HL-60 (cell line): ENCODE measurements at places on chromosomes 7 and 10.
A peak's percentile ranks its signal among the peaks of the same experiment; 100 is the strongest.

- DNase-seq: no peak
These were observed 13.2 kb downstream of the BAIAP2L1 start for GRCh38 chr7:98387544-98388226.

- DNase-seq: no peak
These were observed 508.7 kb upstream of the SEMA3D start for GRCh38 chr7:85695533-85695932.

- no peak for DNase-seq
These were observed 91.5 kb upstream of the MXI1 start for GRCh38 chr10:110115784-110116520.

GRCh38 chr7:131328377-131329175, 900 bp downstream of the MKLN1 start:
- DNase-seq: no peak

- no peak for DNase-seq
These were observed 68.9 kb downstream of the SLC29A4 start for GRCh38 chr7:5351507-5352265.

DNA sequence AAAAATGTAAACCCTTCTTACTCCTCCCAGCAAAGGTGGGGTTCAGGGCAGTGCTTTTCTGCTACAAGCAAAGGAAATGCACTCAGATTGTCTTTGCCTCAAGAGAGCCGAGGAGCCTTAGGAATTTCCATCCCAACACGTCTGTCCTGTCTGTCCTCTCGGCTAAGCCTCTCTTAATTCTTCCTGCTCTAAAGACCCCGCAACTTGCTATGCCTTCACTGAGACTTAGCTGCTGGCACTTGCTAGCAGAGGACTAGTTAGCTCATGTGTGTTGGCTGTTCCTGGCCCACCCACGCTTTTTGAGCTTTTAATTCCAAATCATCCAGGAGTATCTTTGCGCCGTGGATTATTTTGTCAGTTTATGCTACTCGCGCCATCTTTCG, 481 bp upstream of the NPM3 start:
- DNase-seq: no peak

DNA sequence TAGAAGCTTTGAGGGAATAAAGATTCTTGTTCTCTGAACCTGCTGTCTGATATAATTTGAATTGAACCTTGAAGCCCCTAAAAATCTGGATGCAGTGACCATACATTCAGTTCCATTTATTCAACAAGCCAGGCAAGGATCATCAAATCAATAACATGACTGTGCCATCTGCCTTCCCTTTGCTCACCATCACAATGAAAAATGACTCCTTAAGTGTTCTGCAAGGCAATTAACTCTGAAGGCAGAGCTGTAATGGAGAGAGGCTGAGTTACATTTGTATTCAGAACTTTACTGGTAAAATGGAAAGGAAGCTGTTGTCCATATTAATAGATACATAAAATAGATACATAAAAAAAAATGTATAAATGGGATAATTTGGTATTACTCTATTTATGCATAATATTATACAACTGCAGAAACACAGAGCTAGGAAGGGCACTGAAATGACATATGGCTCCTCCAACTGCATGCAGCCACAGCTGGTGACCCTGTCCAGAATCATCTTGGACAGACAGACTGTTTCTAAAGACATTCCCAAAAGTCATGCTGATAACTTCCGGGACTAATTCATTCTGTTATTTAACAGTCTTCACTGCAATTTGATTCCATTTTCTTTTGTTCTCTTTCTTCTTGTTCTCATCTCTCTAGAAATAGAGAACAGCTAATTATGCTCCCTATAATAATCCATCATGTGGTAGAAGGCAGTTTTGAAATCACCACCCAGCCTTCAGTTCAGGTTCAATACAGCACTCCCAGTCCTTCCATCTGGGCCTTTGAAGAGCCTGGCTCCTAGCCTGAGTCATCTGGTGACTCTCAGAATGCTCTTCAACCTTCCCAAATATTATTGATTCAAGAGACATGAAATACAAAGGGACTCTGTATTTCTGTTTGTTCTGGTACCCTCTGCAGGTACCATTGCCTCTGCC, 412.6 kb downstream of the GFRA1 start:
- no peak for DNase-seq

- no peak for DNase-seq
These were observed 202.0 kb downstream of the ARL4A start for GRCh38 chr7:12889391-12889790.

DNA sequence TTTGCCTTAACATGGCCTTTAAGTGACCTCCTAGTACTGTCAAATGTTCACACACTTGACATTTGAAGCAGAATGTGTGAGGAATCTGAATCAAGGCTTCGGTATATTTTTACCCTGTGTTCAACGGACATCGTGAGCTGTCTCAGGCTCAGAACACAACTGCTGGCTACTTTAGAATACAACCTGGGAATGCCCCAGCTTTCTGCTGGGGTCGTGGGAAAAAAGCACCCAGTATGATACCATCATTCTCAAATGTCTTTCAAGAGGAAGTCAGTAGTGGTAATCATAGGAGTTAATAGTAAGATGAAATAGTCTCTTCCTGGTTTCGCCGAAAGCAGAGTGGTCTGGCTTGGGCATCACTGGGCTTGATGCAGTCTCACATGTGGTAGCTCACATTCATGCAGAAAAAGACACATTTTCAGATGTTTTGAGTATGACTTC, 67.2 kb downstream of the CREB5 start:
- DNase-seq: no peak

DNA sequence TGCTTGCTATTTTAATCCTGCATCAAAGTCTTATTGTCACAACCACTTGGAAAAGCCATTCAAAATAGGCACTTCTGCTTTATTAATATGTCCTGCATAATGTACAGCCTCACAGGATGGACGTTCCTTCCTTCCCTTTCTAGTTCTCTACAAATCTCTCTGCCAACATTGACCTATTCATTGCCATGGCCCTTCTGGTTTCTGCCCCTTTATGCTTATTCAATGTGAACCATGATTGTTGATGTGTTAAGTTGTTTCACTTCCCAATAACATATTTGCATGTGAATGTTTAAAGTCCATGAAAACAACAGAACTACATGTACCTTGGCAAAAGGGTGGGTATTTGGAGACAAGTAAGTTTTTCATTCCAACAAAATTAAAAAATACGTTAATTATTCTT, 45.7 kb downstream of the COL28A1 start:
- DNase-seq: no peak

DNA sequence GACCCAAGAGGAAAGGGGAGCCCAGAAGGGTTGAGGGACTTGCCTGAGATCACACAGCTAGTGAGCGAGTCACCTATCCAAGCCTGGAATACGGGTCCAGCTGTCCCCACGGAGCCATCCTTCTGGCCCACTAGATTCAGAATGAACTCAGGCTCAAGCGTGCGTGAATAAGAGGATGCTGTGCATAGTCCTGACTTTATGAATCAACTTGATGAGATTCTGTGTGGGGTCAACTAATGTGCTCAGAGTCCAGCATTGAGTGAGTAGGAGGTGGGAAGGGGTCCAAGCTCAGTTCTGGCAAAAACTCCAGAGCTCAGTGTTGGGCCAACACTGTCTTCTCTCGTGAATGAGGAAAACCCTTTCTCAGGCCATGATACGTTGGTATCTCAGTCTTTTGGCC, 41.4 kb downstream of the CAMK1D start:
- DNase-seq: no peak

DNA sequence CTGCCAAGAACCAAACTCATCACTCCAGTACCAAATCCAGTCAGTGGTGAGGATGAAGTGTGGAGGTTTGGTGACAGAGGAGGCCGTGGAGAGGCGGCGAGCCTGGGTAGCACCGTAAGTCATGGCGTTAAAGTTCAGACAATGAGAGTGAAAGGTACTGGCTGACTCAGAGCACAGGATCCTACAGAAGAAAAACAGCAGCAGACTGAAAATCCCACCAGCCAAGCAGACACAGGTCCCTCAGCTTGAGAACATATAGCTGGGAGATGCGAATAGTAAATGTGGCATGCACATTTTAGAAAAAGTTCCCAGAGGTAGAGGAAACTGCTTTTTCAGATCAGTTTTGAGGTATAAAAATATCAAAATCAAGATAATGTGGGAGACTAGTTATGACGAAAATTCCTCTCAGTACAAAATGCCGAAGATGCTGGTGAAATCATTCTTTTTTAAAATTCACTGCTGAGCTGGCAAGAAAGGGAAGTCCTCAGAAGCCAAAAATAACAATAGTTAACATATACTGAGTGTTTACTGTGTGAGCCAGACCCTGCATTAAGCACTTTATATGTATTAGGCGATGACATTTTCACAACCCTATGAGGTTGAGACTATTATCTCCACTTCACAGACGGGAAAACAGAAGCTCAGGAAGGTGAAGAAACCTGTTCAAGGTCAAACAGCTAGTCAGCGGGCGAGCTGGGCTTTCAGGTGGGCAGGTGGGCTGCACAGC, 20.9 kb downstream of the PARP12 start:
- DNase-seq: no peak

DNA sequence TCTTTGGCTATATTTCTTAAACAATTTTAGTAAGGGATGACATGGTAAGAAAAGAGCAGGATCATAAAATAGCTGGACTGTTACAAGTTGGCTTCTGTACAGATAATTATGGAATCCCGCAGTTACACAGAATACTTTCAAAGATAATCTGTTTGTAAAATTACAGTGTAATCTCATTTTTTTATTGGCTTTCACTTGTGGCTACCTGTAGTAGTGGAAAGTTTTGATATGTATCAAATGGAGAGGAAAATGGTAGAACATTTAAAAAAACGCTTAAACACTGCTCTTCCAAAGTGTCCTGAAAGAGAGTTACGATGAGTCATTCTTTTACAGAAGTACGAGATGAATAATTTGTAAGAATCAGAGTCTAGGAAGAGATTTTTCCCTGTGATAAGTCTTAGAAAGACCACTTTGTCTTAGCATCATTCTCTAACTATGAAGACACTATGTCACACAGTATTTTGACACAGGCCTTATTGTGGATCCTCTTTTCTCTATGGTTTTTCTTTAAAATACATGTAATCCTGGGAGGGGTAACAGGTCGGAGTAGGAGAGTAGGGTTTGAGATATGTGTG, 215.0 kb upstream of the DKK1 start:
- no peak for DNase-seq

GRCh38 chr7:24408798-24409430, 124.9 kb downstream of the NPY start:
- DNase-seq: no peak

- no peak for DNase-seq
These were observed 271.3 kb upstream of the CNTNAP2 start for GRCh38 chr7:145845345-145845744.

- DNase-seq: no peak
These were observed 330.1 kb upstream of the LRGUK start for GRCh38 chr7:133796782-133797745.

DNA sequence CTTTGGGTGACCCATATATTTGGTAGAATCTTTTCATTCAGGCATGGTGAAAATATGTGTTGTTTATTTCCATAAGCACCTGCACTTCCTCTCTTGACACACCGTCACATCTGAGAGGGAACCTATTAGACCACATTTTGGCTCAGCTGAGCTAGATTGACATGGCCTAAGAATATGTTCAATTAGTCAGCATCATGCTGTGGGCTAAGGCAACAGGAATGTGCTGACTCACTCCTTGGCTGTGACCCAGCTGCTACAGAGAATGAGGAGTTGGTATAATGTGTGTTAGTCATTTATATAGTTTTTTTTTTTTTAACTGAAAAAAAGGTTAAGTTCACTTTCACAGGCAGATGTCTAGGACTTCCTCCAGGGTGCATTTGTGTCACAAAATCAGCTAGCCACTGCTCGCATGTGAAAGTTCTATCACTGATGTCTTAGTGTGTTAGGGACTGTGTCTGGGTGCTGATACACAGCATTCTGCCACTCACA, 180.6 kb downstream of the SEMA3E start:
- DNase-seq: peak; percentile 68

DNA sequence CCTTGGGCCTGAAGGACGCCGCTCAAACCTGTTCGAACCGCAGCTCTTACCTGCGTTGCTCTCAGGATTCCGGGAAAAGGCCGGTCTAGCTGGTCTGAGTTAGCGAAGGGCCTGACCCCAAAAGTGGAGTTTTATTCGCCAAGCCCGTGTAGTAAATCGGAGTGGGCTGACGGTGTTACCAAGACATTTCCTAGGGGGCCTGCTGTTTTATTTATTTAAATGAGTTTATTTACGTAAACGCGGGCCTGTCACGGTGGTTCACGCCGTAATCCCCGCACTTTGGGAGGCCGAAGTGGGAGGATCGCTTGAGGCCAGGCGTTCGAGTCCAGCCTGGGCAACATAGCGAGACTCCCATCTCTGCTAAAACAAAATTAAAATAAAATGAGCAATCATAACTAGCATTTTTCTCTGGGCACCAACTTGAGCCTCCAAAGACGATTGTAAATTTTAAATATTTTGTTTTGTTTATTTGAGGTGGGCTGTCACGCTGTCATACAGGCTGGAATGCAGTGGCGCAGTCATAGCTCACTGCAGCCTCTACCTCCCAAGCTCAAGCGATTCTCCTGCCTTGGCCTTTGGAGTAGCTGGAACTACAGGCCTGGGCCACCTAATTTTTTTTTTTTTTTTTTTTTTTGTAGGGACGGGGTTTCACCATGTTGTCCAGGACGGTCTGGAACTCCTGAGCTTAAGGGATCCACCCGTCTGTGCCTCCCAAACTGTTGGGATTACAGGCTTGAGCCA, 903 bp downstream of the ZNF655 start:
- DNase-seq: no peak

GRCh38 chr7:30771880-30772425, 736 bp downstream of the MINDY4 start:
- DNase-seq: no peak

GRCh38 chr10:122567056-122567660, 6.6 kb downstream of the DMBT1 start:
- no peak for DNase-seq

- no peak for DNase-seq
These were observed 2.1 kb upstream of the PRXL2A start for GRCh38 chr10:80406204-80406603.

- DNase-seq: no peak
These were observed 16.8 kb upstream of the CRTAC1 start for GRCh38 chr10:98047009-98047741.

- no peak for DNase-seq
These were observed 125.2 kb downstream of the UBE2H start for GRCh38 chr7:129827467-129827990.

- DNase-seq: no peak
These were observed 343.1 kb downstream of the HPSE2 start for GRCh38 chr10:98892523-98892922.

GRCh38 chr10:9160275-9160674, 1105.8 kb downstream of the GATA3 start:
- no peak for DNase-seq

- no peak for DNase-seq
These were observed 75.5 kb upstream of the PCGF5 start for GRCh38 chr10:91144961-91145360.

DNA sequence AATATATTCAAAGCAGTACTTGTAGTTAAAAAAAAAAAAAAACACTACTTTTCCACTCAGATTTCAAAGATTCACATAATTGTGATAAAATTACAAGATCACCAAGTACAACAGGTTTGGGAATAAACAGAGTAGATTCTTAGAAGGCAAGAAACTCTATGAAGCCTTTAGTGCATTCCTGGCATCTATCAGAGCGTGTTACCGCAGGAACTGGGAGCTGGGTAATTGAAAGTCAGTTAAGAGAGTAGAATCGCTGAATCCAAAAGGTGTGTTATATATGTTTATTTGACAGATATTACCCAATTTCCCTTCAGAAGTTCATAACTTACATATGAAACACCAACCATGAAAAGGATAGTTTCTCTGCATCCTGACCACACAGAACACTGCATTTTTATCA, 159.2 kb upstream of the PLXNA4 start:
- DNase-seq: no peak
